ENCODE measurements at places on chromosomes 1 and 21.

- no peak for DNase-seq
These were observed 5.1 kb downstream of the UBE2Q1 start for GRCh38 chr1:154553056-154554030.

GRCh38 chr1:29686012-29686930 is 449.9 kb downstream of the PTPRU start:
- DNase-seq: no peak

DNA sequence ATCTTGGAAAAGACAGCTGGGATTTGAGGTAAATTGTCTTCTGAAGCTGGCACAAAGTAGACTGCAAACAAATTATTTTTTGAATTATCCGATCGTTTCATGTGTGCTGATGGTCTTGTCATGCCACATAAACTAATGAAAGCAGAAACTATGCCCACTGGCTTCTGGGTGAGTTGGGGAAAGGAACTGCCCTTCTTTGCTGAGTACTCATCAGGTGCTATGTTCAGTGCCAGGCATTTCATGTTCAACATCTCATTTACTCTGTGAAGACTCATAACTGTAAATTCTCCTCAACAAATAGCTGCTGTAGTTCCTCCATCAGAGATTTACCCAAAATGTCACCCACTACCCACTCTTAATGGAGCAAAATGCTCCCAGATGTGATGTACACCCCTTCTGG is 1.2 kb downstream of the TRIT1 start:
- no peak for DNase-seq

DNA sequence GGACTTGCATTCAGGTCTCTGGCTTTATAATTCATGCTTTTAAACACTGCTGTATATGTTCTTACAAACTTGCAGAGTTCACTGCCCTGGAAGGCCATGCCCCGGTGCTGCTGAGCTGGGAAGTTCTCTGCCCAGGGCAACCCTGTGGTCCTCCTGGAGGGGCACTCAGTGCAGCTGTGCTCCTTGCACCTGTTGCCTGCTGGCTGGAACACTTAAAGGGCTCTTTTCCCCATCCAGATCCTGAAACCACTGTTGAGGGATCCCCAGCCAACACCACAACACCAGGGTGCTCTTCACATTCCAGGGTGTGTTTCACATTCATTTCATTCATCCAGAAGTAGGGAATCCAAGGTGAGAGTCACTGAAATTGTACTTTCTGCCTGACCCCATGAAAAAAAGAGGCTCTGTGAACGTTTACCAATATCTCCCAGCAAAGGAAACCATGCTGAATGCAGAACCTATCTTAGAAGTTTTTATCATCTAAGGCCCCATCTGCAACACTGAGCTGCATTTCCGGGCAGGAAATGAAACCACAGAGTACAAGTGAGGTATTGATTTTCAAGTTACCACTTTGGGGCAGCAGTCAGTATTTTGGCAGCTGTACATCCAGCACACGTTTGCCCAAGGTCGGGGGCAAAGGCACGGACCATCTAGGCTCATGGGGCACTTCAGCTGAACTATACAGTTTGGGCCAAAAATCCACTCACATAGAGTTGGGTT is 16.4 kb upstream of the KIAA0040 start:
- no peak for DNase-seq

- DNase-seq: peak; percentile 84
These were observed 41.3 kb upstream of the GNG12 start for GRCh38 chr1:67874501-67875111.

DNA sequence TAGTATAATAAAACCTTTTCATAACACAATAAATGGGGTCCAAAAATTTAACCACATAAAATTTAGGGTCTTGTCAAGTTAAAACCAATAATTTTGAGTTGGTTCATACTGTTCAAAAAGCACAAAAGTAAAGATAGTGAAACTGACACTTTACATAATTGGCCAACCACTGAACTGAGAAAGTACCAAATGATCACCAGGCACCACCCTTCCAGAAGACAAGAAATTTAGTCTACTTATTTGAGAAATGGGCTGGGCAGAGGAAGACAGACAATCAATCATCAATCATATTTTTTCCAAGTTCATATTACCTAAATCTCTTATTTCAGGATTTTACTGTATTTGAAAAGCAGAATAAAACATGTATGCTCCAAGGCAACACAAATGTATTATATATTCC is 6.5 kb upstream of the GOLPH3L start:
- no peak for DNase-seq

GRCh38 chr1:30253807-30254440 is 469.5 kb downstream of the MATN1 start:
- DNase-seq: peak; percentile 51

GRCh38 chr1:180698580-180698979 is 66.8 kb downstream of the XPR1 start:
- DNase-seq: no peak

DNA sequence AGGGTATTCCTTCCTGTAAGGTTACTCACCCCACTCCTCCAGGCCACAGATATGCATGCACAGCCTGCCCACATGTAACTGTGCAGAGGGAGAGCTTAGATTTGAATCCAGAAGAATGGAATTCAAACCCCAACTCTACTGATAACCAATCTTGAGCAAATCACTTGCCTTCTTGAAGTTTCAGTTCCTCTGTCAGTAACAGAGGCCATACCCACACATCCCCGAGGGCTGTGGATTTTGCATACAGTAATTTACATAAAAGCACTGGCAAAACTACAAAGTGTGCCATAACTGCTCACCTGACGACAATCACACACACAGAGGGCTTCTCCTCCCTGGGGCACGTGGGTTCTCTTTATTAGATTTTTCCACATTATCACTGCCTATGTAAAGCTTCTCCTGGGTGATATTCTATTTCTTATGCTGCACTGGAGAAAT is 18.6 kb downstream of the CD247 start:
- no peak for DNase-seq

GRCh38 chr1:60974524-60975372 is 107.6 kb upstream of the NFIA start:
- no peak for DNase-seq
